Stimulated activated CD4-positive, alpha-beta T cell treated with anti-CD3 and anti-CD28 coated beads, TNF-alpha, amount 100 ng/mL, for 4 hours (primary cell): ENCODE measurements at places on chromosomes 1 and 21.

- DNase-seq = no peak
Measured at GRCh38 chr1:196317535-196318522, 290.4 kb downstream of the KCNT2 start.

GRCh38 chr1:73761559-73761958 is 436.4 kb downstream of the LRRIQ3 start:
- DNase-seq = no peak

GRCh38 chr21:45768011-45768739 is 124.7 kb downstream of the PCBP3 start:
- peak; percentile 25 for DNase-seq

- DNase-seq = no peak
Measured at GRCh38 chr21:25562660-25563059, 44.6 kb downstream of the MRPL39 start.

- no peak for DNase-seq
Measured at GRCh38 chr1:54971317-54971791, 9.1 kb upstream of the TMEM61 start.
